ENCODE measurements at places on chromosomes 2 and 18.

DNA sequence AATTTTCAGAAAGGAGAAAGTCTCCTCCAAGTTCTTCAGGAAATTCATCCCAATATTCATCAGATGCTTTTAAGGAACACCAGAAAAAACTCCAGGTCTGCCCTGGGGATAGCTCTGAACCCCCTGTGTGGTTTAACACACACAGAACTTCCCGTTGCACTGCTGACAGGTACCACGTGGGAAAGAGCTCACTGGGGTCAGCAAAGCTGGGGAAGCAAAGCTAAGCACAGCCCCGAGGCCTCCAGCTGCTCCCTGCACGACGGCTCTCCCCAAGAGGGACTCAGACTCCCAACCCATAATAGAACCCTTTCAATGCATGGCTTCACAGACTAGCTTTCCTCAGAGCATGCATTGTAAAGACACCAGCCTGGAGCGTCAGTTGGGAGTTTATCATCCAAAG is 28.0 kb downstream of the ADI1 start:
- no peak for DNase-seq

GRCh38 chr2:149033716-149034115 is 4.8 kb upstream of the LYPD6B start:
- DNase-seq = no peak

- no peak for DNase-seq
Observed at GRCh38 chr2:239234191-239235175, 166.3 kb downstream of the HDAC4 start.

- DNase-seq = no peak
Observed at GRCh38 chr2:44269831-44270230, 5.4 kb upstream of the SLC3A1 start.

DNA sequence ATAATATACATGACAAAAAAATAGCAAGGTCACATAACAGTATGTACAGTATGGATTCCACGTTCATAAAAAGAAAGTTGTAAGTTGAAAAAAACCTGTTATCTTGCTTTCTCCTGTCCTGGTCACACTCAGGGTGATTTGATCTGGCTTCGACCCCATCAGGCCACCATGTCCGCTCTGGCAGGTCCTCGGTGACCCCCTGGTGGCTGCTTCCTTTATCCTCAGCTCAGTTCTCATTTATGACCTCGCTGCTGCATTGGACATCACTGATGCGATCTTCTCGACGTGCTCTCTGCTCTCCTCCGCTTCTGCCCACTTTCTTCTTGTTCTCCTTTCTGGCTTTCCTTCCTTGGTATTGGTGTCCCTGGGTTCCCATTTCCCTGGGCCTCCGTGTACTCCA is 29.7 kb downstream of the DGKD start:
- no peak for DNase-seq

DNA sequence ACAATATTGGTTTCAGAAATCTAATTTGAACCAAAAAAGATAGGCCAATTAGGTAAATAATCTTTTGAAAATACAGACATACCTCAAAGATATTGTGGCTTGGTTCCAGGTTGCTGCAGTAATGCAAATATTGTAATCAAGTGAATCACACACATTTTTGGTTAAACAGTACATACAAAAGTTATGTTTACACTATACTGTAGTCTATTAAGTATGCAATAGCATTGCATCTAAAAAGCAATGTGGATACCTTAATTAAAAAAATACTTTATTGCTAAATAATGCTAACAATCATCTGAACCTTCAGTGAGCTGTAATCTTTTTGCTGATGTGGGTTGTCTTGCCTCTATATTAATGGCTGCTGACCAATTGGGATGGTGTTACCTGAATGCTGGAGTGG is 67.3 kb downstream of the KYNU start:
- DNase-seq = no peak

DNA sequence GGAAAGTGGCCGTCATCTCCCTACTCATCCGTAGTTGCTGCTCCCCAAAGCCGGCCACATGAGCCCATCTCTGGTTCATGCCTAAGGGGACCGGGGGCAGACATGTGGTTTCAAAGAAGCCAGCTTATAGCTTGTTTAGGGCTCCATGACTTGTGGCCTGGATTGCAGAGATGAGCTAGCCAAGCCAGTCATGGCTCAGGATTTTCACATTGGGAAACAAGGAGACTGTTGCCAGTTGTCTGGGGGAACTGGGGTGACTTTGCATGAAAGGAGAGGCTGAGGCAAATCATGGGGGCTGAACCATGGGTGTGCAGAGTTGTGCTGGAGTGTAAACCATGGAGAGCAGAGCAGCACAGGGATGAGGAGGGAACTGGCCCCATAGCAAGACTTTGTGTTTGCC is 183.0 kb upstream of the APCDD1 start:
- DNase-seq = no peak

DNA sequence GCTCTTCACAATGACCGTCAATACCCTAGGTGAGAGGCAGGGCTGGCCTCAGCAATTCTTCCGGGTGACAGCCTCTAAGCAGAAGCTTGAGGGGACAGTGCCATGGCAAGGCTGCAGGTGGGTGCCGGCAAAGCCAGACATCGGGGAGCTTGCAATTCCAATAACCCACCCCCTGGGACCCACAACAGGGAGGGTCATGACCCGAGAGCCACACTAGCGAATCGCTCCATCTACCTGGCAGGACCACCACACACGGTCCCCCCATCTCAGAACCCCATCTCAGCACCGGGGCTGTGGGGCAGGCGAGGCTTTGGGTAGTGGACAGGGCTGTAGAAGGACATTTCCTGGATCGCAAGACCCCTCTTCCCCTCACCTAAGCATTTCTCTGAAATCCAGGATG is 177.2 kb downstream of the ACKR3 start:
- DNase-seq = no peak

DNA sequence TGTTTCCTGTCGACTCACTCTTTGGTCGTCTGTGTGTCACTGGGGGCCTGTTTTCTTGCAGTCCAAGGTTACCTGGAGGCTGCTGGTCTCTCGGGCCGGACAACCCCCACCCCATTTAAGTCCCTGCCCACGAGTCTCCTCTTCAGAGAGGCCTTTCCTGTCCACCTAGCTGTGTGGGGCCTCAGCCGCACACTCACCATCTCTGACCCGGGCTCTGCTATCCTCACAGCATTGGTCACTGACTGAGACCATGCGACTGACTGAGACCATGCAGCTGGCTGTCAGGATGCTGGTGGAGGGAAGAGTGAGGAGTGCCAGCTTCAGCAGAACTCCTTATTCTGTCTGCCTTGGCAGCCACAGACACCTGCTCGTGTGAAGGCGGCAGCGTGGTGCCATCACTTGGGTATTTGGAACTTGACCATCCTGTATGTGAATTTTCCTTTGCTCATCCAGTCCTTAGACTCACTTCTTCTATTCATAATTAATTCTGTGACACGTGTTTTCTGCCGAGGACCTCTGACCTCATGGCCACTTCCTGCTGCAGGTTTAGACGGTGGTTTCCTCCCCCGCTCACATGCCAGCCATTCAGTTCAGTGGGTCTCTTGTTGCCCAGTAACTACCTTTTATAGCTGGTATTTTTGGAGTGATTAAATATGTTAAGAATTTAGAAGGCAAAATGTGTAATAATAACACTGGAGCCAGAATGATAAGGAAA is 47.5 kb upstream of the ASB1 start:
- DNase-seq = no peak

DNA sequence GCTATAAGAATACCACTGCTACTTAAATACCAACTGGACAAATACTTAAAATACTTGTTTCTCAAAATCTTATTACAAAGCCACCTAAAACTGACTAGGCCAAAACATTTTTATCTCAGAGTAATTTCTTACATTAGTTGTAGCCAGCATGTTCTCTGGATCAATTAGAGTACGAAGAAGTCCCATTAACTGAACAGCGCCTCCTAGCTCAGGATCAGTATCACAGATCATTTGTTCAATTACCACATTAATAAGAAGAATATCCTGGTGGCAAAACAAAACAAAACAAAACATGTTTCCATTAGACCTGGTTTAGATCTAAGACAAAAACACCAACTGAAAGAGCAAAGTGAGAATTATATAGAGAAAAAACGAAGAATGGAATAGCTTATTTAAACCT is 36.0 kb downstream of the PPP4R3B start:
- DNase-seq = no peak

DNA sequence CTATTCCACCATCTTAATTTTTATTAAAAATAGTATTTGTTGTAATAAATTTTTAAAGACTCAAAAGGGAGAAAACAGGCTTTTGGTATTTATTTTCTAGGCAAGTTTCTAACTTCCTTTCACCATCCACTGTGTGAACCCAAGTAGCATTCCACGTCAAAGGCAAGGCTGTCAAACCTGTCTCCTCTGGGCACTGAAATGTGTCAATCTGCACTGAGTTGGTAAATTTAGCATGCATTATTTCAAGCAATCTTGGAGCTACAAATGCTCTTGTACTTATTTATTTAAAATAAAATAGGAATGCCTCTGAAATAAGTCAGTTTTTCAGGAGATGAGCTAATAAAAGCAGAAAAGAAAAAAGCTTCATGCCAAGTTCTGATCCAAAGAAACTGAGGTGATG is 130.9 kb upstream of the CNTNAP5 start:
- DNase-seq = no peak

GRCh38 chr2:151395509-151396374 is 14.0 kb upstream of the RIF1 start:
- no peak for DNase-seq

GRCh38 chr2:204279819-204280218 is 265.5 kb upstream of the PARD3B start:
- DNase-seq = no peak

GRCh38 chr2:203830304-203831055 is 37.1 kb upstream of the CTLA4 start:
- peak; percentile 77 for DNase-seq

- no peak for DNase-seq
Observed at GRCh38 chr18:60018618-60019462, 119.0 kb downstream of the PMAIP1 start.

- DNase-seq = no peak
Observed at GRCh38 chr2:216539791-216540241, 41.2 kb downstream of the RPL37A start.

DNA sequence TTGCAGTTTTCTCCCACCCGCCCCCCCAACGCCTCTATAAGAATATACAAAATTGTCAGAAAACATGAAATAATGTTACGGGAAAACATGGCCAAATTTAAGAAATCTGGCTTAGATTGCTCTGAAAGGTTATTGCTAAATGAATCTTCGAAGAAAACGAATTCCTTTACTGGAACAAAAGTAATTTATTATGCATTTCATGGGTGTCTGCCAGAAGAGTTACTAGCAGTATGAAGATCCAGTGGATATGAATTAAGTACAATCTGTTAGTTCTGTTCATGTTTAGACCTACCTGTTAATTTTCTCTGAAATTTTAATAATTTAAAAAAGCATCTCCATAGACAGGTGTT is 21.9 kb downstream of the GATA6 start:
- DNase-seq = no peak

DNA sequence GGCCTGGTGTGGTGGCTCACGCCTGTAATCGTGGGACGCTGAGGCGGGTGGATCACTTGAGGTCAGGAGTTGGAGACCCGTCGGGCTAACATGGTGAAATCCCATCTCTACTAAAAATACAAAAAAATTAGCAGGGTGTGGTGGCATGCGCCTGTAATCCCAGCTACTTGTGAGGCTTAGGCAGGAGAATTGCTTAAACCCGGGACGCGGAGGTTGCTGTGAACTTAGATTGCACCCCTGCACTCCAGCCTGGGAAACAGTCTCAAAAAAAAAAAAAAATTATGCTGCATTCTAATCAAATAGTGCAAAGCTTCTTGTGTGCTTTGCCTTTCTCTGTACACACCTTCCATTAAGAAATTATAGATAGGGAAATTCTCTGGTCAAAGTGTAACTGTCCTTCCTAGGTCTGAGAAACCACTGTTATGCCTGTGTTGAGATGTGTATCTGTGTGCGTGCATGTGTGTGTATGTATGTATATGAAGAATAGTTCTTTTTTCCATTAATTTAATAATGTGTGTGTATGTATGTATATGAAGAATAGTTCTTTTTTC is 2.5 kb downstream of the CD28 start:
- DNase-seq = no peak

DNA sequence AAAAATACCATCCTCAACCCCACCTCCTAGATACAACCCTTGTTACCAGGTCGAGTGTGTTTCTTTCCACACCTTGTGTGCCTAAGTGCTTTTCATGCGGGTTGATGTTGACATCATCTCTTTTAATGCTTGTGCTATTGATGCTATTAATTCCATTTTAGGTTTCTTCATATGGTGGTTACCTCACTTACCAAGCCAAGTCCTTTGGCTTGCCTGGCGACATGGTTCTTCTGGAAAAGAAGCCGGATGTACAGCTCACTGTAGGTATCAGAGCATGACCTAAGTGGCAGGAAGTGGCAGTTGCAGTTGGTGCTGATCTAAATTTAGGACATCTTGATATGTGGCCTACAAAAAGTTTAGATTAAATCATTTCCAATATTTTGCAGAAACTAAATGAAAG is 149.9 kb upstream of the TTC39C start:
- DNase-seq = peak; percentile 19

GRCh38 chr2:113118263-113118657 is 9.1 kb upstream of the IL1RN start:
- no peak for DNase-seq

GRCh38 chr2:45943219-45944044 is 292.0 kb downstream of the PRKCE start:
- no peak for DNase-seq

GRCh38 chr2:143558665-143559064 is 429.4 kb downstream of the ARHGAP15 start:
- no peak for DNase-seq

GRCh38 chr18:72652990-72653593 is 109.0 kb upstream of the CBLN2 start:
- peak; percentile 28 for DNase-seq

- DNase-seq = no peak
Observed at GRCh38 chr2:151668737-151669136, 65.5 kb downstream of the NEB start.

GRCh38 chr2:218305383-218305782 is 13.1 kb upstream of the TMBIM1 start:
- no peak for DNase-seq

DNA sequence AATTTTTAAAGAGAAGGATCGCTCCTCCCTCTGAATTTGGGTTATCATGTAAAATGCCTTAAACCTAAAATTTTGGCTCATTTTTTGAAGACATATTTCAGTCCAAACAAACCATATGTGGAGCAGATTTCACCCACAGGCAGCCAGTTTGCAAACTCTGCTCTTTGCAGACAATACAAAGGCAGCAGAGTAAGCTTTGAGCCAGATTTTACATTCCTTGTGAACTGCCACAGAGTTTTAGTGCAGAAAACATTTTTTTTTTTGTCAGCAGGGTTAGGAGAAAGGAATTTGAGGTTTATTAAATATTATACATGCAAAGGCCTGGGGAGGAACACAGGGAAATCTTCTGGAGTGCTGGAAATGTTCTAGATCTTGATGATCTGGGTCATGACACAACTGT is 171.9 kb upstream of the FN1 start:
- no peak for DNase-seq

GRCh38 chr2:163347982-163348856 is 387.6 kb downstream of the FIGN start:
- DNase-seq = no peak

DNA sequence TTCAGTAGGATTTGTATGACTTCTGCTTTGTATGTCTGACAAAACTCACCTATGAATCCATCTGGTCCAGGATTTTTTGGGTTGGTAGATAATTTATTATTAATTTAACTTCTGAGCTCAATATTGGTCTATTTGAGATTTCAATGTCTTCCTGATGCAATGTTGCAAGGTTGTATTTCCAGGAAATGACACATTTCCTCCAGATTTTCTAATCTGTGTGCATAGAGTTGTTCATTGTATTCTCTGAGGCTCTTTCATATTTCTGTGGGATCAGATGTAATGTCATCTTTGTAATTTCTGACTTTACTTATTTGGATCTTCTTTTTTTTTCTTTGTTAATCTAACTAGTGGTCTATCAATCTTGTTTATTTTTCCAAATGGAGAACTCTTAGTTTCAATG is 584.7 kb upstream of the SETBP1 start:
- no peak for DNase-seq

All from stimulated activated CD4-positive, alpha-beta T cell treated with anti-CD3 and anti-CD28 coated beads, Interleukin-4, amount 100 ng/mL, for 24 hours (primary cell).